Pulmonary artery endothelial cell (primary cell): ENCODE measurements at places on chromosomes 12 and 14. TPM values are rescaled to one million over a fixed set of nuclear protein-coding genes. Genes with fewer than 3 reads are reported as not detected.

The P2RX2 gene
- total RNA-seq, result not detected in 2 replicates

The KRT72 gene
- total RNA-seq, result not detected in 2 replicates

The FAM181A gene
- total RNA-seq, result not detected in 2 replicates

The AQP5 gene
- 0.07 and 0.60 TPM in 2 replicates for total RNA-seq

The ANO4 gene
- 0.11 and 0.13 TPM in 2 replicates for total RNA-seq
